NCI-H2107 (cell line): ENCODE measurements at places on chromosomes 11 and 22.
A peak's percentile ranks its signal among the peaks of the same experiment; 100 is the strongest.

DNA sequence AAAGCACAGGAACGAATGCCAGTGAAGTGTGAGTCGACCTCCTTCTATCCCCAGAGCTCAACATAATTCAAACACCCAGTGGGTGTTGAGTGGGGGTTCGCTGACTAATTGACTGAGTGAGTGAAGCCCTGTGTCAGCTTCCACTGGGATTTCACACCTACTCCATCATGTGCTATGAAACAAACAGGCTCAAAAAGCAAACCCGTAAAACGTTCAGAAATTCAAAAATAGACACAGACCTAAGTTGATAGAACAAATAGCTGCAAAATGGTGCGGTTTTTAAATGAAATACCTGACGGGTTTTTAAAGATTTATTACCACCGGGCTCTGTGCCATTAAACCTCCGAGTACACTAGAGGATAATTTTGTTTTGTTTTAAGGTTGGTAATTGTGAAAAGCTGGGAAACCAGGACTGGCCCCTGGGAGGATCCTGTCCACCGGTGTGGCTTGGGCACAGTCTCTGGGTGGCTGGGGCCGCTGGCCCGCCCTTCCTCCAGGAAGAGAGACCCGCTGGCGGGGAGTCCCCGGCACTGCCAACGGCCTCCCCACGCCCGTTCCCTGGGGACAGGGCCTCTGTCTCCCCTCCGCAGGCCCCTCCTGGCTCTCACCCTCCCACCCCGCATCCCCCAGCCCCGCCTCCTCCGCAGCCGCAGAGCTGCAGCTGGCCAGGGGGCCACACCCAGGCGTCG lies 13.6 kb downstream of the KCNJ5 start:
- no peak for DNase-seq

DNA sequence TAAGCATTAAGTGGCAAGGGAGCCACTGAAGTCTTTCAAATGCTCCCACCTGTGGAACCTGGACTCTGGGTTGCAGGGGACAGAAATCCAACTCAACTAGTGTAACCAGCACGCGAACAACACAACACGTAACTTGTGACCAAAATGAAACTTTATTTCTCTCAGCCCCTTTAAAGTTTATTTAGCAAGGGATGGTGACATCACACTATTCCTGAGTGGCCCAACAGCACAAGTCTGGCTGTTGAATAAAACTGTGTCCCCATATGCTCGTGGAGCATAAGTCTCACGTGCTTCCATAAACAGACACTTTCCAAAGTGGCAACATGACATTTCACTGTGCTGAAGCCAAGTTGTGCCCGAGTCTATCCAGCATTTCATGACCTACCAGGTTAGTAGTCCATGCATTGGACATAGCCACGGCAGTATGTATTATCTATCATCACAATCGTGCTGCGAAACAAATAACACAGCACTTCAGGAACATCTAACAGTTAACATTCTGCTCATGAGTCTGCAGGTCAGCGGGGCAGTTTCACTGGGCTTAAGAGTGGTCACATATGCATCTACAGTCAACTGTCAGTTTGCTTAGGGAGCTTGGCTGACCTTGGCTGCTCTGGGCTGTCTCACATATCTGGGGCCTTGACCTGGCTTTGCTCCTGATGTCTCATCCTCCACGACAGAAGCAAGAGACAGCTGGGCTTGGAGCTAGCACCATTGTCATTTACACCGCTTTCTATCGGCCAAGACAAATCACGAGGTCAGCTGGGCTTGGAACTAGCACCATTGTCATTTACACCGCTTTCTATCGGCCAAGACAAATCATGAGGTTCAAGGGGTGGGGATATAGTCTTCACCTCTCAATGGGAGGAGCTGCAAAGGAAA lies 35.0 kb upstream of the LMO2 start:
- no peak for DNase-seq

- DNase-seq, result no peak
These were observed 59.2 kb upstream of the CD5 start for GRCh38 chr11:61042961-61043540.

- DNase-seq, result no peak
These were observed 8.7 kb downstream of the TNKS1BP1 start for GRCh38 chr11:57316017-57316416.

GRCh38 chr22:27510024-27510423 lies 291.5 kb downstream of the MN1 start:
- DNase-seq, result no peak

- no peak for DNase-seq
These were observed 91.5 kb upstream of the FGF3 start for GRCh38 chr11:69910519-69911309.

GRCh38 chr11:122230385-122230755 lies 114.4 kb upstream of the BLID start:
- no peak for DNase-seq

- DNase-seq, result no peak
These were observed 44.3 kb downstream of the EXT2 start for GRCh38 chr11:44139565-44140330.

DNA sequence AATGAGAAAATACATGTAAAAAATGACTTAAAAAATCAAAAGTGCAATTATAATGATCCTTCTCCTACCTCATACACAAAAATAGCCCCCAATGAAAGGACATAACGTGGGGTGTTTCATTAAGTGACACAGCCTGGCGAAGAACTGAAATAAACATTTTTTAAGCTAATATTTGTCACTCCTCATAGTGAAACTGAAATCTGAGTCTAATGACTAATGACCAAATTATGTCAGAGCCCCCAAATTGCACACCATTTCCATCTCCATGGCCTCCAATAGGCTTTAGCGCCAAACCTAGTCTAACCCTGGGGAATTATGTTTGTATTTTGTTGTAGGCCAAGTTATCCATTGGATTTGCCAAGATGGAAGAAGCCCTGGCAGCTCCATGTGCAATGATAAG lies 119.1 kb downstream of the WT1 start:
- no peak for DNase-seq

DNA sequence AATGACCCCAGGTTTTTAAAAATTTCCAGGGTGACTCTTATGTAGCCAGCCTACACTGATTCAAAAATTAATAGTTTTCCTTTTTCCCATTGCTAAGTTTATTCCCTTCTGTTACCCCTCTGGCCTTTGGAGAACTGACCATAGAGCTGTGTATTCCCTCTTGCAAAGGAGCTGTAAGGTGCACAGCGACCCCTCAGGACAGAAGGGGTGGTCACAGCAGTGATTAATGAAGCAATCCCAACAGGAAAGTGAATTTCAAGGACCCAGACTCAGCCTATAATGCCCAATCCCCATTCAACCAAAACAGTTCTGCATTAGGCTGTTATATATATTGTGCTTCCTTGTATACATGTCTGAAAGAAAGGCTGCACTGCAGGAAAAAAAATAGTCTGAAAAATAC lies 147.1 kb downstream of the WT1 start:
- no peak for DNase-seq

GRCh38 chr11:102849311-102849710 lies 5.9 kb upstream of the MMP3 start:
- no peak for DNase-seq

DNA sequence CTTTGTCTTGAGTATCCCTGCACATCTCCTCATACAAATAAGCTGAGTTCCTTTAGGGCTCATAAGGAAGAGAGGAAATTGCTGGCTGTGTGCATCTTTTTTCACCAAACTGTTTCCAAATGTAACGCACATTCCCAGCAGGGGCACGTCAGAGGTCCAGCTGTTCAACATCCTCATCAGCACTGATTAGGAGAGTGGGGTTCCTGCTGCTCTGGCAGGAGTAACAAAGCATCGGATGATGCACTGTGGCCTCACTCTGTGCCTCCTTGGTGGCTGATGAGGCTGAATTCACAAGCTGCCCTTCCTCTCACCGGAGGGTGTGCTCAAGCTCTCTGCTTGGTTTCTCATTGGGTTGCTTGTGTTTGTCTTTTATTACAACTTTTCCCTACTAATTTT lies 35.5 kb upstream of the SLC25A1 start:
- no peak for DNase-seq

DNA sequence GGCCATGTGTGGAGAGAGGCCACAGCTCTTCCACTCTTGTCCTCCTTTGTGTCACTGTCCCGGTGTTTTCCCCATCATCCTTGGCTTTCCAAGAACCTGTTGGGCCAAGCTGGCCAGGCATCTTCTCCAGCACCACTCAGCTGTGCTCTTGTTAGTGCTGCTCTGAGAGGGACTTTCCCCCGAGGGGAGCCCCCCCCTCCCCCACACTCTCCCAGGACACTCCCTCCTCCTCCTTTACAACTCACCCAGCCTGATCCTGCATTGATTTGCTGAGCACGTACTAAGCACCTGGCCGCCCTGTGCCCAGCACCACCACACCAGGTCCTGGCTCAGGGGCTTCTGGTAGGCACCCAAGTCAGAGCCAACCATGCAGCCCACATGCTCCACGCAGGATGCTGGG lies 13.2 kb downstream of the TP53AIP1 start:
- no peak for DNase-seq

- no peak for DNase-seq
These were observed 246.4 kb upstream of the BLID start for GRCh38 chr11:122362381-122362780.

GRCh38 chr22:47548953-47549740 lies 786.7 kb downstream of the TBC1D22A start:
- DNase-seq, result no peak

DNA sequence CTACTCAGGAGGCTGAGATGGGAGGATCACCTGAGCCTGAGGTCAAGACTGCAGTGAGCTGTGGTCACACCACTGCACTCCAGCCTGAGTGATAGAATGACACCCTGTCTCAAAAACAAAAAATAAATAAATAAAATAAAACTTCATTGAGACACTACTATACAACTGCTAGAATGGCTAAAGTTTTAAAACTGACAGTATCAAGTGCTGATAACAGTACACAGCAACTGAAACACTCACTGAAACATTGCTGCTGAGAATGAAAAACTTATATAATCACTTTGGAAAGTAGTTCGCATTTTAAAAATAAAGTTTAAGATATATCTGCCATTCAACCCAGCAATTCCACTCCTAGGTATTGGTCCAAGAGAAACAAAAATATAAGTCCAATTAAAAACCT lies 100.7 kb downstream of the WNT11 start:
- no peak for DNase-seq

GRCh38 chr11:119942583-119943297 lies 195.2 kb downstream of the TRIM29 start:
- DNase-seq, result no peak

DNA sequence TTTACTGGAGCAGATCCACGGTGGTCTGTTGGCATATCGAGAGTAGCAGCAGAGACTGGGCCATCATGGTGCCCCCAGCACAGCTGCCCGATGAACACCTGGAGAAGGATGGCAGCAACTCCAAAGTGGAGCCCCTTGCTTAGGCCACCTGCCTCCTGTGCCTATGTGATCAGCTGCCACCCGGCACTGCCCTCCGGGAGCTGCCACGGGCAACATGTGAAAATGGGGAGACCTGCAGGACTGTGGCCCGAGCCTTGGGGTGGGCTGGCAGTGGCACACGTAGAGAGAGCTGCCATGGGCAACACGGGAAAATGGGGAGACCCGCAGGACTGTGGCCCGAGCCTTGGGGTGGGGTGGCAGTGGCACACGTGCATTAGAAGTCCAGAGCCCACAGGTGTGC lies 3.1 kb downstream of the FXYD2 start:
- no peak for DNase-seq

DNA sequence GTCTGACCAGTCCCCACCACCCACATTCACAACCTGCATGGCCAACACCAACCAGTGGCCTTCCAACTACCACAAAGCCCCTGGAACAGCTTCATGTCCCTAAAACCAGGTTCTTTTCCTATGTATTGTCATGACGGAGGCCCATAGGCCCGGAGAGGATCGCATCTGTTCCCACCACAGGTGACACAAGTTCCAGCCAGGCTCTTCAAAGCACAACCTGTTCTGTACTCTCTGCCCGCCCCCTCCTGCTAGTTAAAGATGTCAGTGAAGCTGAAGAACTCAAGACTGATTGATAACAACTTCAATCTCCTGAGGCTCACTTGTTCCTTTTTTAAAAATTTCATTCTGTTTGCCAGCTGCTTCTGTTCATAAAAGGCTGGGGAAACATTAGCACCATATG lies 121.1 kb upstream of the GUCY1A2 start:
- no peak for DNase-seq

DNA sequence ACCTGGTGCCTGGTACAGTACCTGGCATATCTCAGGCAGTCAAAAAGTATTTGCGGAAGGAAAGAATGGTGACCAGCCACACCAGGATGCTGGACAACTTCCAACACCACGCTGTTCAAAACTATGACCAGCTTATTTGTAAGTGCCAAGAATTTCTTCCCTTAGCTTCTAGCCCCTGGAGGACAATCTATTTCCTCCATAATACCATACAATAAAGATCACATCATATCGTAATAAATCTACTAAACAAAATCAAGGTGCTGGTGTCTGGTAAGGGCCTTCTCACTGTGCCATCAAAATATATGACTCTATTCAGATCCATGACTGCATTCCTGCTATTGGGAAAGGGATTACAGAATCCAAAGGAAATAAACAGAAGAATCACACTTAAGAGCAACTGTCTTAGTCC lies 51.5 kb downstream of the ALG9 start:
- no peak for DNase-seq

DNA sequence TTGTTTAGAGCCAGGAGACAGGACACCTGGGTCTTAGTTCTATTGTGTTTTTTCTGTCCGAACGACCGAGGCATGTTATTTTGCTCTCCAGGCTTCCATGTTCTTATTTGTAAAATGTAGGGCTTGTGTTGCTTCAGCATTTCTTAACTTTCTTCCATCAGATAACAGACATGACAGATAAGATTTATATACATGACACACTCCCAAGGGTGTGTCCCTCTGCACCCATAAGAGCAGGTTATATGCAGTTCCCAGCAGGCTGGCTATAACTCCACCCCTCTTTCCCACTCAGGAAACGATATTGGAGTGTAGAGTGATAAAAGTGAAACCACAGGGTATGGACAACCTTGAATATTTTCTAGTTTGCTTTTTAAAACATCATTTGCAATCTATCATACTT lies 65.8 kb downstream of the APIP start:
- DNase-seq, result no peak

GRCh38 chr11:2315395-2316168 lies 13.8 kb downstream of the TSPAN32 start:
- no peak for DNase-seq

DNA sequence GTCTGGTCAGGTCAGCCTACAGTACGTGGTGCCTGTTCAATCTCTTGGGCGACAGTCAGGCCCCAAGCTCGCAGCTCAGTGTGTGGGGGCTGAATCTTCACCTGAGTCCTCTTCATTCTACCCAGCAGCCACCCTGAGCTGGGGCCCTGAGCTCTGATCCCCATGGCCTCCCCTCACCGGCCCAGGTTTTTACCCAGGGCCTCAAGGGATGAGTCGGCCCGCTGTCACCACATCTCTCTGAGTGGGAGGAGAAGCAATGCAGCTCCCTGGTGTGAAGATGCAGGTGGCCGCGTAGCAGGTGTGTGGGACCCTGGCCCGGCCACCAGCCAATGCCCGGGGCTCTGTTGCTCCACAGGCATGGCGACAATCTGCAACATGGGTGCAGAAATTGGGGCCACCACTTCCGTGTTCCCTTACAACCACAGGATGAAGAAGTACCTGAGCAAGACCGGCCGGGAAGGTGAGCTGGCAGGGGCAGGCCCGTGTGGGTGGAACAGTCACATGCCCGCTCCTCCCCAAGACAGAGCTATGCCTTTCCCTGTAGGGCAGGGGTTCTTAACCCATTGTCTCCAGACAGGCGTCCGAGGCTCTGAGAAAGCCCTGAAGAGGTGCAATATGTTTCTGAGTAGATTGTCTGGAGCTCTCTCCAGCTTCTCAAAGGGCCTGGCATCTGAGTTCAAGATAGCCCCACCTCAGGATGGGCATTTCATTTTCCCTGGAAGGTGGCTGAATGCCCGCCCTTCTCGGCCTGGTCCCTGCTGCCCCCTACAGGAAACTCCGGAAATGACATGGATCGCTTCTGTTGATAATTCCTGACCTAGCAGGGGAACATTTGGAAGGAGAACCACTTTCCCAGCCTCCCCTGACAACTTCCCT lies 26.9 kb downstream of the POLR3H start:
- peak; percentile 48 for DNase-seq
